Small intestine (tissue), 16 donors: ENCODE measurements at places on chromosomes 7 and 10. TPM values are rescaled to one million over a fixed set of nuclear protein-coding genes. Genes with fewer than 3 reads are reported as not detected.

Gene PRR15
- polyA plus RNA-seq: 80.6 TPM

Gene MTERF1
- 7.6 TPM for polyA plus RNA-seq

Gene DCLRE1C
- polyA plus RNA-seq: 4.7 TPM

DNA sequence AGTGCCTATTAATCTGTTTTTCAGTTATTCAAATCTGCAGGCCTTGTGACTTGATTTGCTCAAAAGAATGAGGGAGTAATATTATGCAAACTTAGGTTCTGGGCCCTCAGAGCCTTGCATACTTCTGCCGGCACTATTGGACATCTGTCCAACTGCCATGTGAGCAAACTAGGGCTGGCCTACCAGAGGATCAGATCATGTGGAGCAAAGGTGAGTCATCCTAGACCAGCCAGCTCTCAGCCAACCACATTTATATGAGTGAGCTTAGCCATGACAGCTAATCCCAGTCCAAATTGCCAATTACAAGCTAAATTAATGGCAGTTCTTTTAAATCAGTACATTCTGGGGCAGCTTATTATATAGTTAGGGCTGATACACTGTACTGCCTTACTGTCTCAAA lies 69.6 kb downstream of the SDHAF3 start:
- H3K36me3 ChIP-seq: no peaks in the 10 kb centered on the region
- DNase-seq: no peak
- no peaks in the 10 kb centered on the region for H3K27me3 ChIP-seq
- no peak overlapping the region for H3K27ac ChIP-seq
- no peaks in the 10 kb centered on the region for H3K4me1 ChIP-seq

Gene TCF7L2
- 13.2 TPM for polyA plus RNA-seq

Gene TACC2
- polyA plus RNA-seq: 28.6 TPM

Gene CALML5
- not detected for polyA plus RNA-seq

Gene ABCA13
- polyA plus RNA-seq: 0.39 TPM

DNA sequence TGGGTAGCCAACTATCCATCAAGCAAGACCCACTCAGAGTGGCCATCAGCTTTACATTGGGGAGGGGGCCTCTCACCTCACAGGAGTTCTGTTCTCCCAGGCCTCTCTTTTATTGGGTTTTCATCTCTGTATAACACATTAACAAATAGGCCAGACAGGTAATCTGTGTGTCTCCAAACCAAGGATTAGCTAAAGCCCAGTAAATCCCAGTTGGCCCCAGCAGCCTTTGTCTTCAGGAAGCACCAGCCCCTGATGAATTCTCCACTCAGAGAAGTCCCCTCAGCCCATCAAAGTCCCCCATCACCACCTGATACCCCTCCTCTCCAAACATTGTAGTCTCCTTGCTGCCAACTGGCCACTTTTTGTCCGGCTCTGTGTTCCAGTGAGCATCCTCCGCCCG lies 16.9 kb upstream of the SLF2 start:
- no peaks in the 10 kb centered on the region for H3K4me1 ChIP-seq
- DNase-seq: no peak
- H3K27me3 ChIP-seq: no peaks in the 10 kb centered on the region
- H3K4me3 ChIP-seq: no peak overlapping the region
- no peak overlapping the region for H3K27ac ChIP-seq

Gene GDF2
- not detected for polyA plus RNA-seq

Gene HOXA7
- not detected for polyA plus RNA-seq

DNA sequence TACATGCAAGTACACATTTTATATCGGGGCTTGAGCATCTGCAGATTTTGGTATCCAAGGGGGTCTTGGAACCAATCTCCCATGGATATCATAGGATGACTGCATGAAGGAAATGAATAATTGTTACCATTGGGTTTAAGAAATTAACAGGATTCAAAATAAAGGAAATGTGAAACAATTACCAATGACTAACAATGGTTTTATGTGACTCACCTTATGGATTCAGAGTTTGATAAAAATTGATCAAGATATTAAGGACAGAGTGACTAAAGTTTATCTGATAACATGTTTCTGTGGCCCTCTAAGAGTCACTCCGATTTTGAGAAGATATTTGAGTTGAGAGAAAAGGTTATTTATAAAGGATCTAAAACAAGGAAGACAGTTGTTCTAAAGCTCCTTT lies 93.0 kb upstream of the ODAD2 start:
- no peak overlapping the region for H3K4me3 ChIP-seq
- H3K4me1 ChIP-seq: no peaks in the 10 kb centered on the region
- no peaks in the 10 kb centered on the region for H3K27me3 ChIP-seq
- no peak for DNase-seq

DNA sequence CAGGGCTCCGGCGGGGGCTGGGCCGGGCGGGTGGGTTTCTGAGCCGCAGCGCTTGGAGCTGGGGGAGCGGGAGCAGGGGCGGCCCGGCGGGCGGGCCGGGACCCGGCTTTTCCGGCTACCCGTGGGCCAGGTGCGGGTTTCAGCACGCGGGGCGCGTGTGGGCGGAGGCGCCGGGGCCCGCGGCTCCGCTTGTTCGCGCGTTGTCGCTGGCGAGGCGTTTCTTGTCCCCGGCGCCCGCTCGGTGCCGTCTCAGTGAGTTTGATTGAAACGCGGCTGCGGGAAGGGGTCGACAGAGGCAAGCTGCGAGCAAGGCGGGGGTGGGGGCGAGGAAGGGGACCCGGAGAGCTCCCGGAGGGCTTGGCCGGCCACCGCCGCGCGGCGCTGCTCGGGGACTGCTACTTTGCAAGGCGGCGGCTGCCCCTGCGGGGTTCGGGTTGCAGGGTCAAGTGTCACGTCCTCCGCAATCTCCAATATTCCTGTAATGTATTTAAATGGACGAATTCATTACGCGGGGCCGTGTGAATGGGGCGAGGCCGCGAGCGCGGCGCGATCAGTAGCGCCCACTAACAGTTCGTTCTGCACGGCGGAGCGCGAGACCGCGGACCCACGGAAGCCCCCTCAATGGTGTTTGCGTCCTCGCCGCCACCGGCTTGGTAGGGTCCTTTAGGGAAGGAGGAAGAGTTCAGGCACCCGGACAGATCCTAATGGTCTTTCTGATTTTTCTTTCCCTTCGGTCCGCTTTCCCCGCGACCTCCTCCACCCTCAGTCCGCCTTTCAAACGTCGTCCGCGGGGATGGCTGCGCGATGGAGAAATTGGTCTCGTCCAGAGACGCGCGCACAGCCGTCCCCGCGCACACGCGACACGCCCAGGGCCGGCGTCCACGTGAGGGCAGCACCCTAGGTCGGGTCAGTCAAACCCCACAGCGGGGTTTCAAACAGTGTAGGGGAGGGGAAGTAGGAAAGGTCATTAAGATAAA lies 76.9 kb downstream of the INSIG1 start:
- H3K27ac ChIP-seq: no peak overlapping the region
- peak; percentile 21 for DNase-seq
- H3K4me3 ChIP-seq: no peak overlapping the region

- no peak overlapping the region for H3K27ac ChIP-seq
- H3K27me3 ChIP-seq: no peaks in the 10 kb centered on the region
- no peak overlapping the region for H3K4me3 ChIP-seq
- no peaks in the 10 kb centered on the region for H3K36me3 ChIP-seq
Observed at GRCh38 chr10:29304264-29304994, 15.6 kb downstream of the LYZL1 start.

GRCh38 chr10:83274088-83274487 lies 865.2 kb upstream of the GHITM start:
- H3K4me3 ChIP-seq: no peak overlapping the region
- no peak for DNase-seq
- no peaks in the 10 kb centered on the region for H3K4me1 ChIP-seq
- H3K36me3 ChIP-seq: no peaks in the 10 kb centered on the region
- H3K27ac ChIP-seq: no peak overlapping the region

DNA sequence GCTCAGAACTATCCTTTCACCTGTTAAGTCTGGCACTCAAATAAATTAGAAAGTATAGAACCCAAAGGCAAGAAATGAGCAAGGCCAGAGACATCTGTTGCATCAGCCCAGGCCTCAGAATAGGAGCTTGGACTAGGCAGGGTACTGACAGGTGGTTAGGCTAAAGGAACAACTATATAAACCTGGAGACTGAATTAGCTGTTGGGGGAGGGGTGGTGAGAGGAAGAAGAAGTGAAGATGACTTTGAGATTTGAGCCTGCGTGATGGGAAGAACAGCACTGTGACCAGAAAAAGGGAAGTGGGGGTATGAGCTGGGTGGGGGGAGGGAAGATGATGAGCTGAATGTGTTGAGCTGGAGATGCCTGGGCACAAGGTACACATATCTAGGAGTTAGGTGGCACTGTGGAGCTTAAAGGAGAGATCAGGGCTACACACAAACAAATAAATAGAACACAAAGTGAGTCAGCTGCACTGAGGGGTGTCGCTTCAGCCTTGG lies 244.7 kb downstream of the PTEN start:
- H3K4me1 ChIP-seq: no peaks in the 10 kb centered on the region
- no peaks in the 10 kb centered on the region for H3K27me3 ChIP-seq
- H3K36me3 ChIP-seq: no peaks in the 10 kb centered on the region
- H3K4me3 ChIP-seq: no peak overlapping the region

DNA sequence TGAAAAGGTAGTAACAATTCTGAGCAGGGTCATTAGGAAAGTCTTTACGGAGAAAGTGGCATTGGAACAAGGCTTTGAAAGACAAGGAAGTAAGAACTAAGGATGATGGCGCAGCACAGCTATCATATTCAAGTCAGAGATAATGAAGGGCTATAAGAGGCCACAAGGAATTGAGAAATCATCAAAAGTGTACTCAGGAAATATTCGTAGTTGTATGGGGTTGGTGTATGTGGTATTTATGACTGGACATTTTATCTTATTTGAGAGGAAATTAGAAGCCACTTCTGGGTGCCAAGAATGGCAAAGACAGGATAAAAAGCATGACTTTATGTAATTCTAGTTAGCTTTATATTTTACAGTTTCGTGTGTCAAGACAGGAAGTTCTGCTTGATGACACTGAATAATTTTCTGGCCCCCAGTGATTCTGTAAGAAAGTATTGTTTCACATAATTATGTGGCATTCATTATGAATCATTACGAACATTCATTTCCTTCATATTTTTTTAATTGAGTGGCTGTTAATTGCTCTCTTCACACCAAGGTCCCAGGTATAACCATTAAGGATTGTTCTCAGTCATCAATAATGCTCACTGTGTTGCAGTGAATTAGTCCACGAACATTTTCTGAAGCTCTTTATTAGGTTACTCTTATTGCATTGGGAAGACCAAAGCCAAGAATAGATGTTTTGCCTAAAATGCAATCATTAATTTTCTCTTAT lies 244.3 kb downstream of the PHF14 start:
- no peaks in the 10 kb centered on the region for H3K4me1 ChIP-seq
- H3K27ac ChIP-seq: no peak overlapping the region
- no peak for DNase-seq
